ENCODE measurements at places on chromosomes 1 and 21.

GRCh38 chr1:82775406-82776000 is 974.8 kb downstream of the ADGRL2 start:
- DNase-seq = no peak

- DNase-seq = no peak
These were observed 11.9 kb downstream of the AHCYL1 start for GRCh38 chr1:109996476-109996875.

- DNase-seq = no peak
These were observed 39.8 kb downstream of the MYSM1 start for GRCh38 chr1:58660105-58660504.

DNA sequence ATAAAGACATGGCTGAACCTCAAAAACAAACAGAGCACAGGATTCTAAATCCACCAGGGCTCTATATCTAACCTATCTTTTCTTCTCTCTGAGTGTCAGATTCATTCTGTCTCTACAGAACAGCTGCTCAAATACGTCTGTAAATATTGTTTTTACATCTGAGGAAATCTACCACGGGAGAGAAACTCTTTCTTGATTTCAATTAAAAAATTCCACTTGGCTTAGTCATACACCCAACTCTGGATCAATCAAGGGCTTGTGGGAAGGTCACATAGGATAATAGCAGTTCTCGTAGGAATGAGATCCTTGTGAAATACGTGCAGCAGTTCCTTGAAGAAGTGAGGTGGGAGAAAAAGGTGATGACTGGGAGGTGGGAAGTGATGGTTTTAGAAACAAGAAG is 1355.7 kb upstream of the ADGRL2 start:
- DNase-seq = no peak

DNA sequence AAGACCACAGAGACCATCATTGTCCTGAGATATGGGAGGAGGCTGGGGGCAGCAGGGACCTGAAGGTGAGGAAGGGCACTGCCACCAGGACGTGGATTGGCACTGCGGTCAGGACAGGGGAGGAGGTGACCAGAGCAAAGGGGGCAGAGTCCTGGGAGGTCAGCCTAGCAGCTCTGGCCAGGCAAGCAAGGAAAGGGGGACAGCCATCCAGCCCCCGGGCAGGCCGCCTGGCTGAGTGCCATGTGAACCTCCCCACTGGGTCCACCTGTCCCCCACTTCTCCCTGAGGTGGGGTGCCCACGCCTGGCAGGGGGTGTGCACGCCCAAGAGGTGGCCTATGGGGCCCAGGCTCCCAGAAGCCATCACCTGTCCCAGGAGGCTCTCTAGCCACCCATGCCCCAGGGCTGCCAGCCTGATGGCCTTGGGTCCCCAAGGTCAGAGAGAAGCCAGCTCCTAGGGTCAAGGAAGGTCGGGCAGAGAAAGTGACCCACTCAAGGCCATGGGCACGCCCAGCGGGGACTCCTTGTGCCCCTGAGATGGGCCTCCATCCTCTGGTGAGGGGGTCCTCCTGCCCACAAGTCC is 17.6 kb upstream of the PTTG1IP start:
- DNase-seq = no peak

DNA sequence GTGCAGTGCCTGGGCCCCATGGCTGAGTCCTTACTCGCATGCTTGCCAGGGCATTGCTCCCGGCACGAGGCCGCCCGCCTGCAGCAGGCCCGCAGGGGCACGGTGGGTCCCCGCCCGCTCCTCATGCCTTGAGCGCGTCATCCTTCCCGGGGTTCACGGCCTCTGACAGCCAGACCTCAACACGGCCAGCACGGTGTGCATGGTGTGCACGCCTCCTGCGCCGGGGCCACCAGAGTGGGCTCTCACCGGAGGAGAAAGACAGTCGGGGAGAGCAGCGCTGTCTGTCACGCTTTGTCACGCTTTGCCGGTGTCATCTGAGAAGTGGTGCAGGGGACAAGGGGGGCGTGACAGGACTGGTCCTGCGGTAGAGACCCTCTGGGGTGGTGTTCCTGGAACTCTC is 11.9 kb upstream of the COL18A1 start:
- DNase-seq = no peak

GRCh38 chr1:168803806-168804510 is 75.0 kb upstream of the DPT start:
- no peak for DNase-seq

DNA sequence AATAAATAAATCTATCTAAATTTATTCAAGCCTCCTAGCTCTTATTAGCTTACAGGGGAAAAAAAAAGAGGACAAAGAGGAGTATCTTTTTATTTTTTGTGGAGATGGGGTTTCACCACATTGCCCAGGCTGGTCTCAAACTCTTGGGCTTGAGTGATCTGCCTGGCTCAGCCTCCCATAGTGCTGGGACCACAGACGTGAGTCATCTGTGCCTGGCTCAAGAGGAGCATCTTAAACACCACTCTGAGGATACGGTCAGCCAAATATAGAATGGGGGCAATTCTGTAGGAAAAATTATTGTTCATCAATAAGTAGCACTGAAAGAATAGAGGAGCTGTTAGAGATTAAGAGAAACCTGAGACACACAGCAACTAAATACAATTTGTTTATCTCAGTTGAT is 24.1 kb downstream of the SLC45A3 start:
- no peak for DNase-seq

DNA sequence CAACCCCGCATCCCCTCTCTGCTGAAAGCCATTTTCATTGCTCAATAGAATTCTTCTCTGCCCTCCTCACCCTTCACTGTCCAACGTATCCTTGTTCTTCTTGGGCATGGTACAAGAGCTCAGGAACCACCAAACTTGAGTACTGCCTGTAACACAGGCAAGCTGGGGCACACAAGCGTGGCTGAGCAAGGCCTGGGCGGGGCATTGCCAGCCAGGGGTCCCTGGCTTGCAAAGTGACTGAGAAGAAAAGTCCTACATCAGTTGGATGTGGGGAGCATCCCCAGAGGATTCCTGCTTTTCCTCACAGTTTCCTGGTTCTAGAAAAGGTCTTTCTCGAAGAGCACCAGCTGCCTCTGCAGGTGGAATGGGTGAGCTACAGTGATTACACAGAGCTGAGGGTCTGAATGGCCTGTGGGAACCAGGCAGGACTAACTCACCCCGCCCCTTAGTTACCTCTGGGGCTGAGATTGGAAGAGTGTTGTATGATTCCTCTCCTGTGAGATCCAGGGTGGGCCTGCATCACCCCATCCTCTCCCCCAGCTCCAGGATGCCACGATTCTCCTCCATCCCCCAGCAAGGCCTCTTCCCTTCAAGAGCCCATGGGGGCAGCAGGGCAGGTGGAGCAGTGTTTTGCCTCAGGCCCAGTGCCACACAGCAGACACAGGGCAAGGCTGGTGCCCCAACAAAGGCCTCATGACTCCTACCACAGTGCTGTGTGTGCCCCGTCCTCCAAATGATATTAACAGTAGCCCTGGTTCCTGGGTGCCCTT is 121.9 kb downstream of the MATN1 start:
- no peak for DNase-seq

DNA sequence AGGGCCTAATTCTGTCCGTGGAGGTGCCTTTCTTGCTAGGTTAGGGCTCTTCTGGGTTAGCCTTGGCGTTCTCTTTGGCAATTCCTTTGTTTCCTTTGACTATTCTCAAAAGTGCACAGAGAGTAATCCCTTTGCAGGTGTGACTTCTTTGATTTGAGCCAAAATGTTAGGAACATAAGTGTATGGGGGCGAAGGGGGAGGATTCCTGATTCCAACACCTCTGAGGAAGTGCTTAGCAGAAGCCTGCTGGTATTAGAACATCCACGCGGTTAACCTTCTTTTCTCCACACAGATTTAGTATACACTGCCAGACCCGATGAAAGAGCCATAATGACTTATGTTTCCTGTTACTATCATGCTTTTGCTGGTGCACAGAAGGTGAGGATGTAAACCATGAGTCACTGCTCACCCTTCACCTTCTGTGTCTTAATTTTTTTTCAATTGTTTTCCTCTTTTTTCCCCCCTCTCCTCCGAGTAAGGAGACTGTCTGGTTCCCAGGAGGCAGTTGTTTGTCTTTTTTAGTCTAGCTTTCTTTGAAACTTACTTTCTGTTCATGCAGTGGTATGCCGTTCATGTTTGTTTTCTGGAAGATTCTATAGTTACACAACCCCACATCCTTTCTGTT is 48.0 kb downstream of the ACTN2 start:
- DNase-seq = no peak

DNA sequence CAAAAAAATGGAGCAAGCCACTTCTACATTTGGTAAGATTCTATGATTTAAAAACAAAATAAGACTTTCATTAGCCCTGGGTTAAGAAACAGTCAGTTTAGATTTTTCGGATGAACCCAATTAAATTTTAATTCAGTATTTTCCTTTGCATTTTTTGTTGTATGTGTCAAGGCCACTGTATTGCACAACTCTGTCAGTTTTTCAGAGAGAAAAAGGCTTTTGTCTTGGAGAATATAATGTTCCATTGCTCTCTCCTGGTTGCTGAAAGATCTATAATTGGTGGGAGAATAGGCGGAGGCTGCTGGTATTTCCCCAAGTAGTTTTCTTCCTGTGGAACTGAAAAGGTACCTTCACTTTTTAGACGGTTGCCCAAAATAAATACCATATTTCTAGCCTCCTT is 84.6 kb downstream of the NEGR1 start:
- DNase-seq = no peak

DNA sequence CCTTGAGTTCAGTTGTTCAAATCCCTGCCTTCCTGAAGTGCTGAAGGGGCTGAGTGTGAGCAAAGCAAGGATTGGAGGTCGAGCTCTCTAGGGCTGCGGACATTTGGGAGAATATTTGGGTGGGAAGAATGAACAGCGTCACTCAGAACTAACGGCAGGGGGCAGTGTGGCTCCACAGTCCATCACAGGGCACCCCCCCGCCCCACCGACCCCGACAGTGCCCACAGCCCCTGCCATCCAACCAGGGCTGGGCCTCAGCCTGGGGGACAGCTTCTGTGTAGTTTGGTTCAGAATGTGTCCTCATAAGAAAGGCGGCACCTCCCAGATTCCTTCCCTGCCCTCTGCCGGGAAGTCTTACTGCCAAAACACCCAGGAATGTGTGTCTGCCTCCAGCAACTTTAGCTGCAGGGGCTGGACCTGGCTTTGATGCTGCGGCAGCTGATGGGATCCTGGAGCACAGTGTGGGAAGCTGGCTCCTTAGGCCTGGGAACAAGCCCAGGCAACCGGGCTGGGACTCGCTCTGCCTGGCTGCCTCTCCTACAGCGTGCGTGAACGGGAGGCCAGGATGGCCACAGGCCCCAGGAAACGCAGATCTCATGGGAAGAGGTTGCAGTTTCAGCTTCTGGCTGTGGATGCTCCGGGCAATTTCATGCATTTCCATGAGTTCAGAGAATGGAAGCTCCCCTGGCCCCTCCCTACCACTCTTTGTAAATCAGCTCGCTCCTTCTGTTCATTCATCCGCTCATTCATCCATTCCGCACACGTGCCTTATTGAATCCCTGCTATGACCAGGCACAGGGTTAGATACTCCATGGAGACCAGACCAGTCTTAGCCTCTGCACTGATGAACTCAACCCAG is 104.9 kb upstream of the TMPRSS2 start:
- no peak for DNase-seq

DNA sequence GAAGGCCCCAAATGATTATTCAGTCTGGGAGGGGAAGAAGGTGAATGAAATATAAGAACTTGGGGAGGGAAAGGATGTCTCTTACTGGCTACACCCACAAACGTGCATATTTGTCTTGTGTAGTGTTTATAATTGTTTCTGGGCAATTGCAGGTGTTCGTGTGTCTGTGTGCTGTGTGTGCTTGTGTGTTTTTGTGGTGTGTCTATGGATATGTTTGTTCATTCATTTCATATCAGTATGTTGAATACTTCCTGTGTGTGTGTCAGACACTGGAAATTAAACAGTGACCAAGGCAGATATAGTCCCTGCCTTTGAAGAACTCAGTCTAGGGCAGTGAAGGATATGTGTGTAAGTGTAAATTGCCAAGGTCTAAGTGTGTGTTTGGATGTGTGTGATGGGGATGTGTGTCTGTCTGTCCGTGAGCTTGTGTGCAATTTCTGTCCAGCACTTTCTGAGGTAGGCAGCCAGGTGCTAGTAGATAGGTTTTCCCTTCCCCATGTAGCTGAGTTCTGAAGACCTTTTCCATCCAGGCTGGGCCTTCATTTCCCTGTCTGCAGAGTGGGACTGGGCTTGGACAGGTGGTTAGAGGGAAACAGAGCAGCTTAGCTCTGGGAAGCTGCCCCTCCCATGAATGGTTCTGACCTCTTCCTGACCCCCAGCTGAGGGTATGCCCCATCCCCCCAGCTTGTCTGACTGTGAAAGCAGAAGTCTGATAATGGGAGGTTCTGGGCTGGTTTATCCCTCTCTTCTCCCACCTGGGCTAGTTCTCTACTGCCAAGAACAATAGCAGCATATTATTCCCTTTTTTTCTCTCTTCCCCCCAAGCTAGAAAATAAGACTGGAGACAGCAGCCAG is 3.8 kb downstream of the AGO1 start:
- no peak for DNase-seq

GRCh38 chr21:36310016-36310415 is 10.0 kb upstream of the MORC3 start:
- DNase-seq = no peak

GRCh38 chr1:26373789-26374188 is 1.2 kb upstream of the ZNF683 start:
- DNase-seq = no peak

GRCh38 chr1:111449703-111450017 is 396 bp downstream of the ATP5PB start:
- no peak for DNase-seq

GRCh38 chr1:4596486-4596885 is 57.9 kb upstream of the AJAP1 start:
- no peak for DNase-seq

Data from stimulated activated CD4-positive, alpha-beta T cell treated with anti-CD3 and anti-CD28 coated beads, Interleukin-1b, Interleukin-23, amount 100 ng/mL, for 1 hour (primary cell).